ENCODE measurements at places on chromosomes 1 and 21.

DNA sequence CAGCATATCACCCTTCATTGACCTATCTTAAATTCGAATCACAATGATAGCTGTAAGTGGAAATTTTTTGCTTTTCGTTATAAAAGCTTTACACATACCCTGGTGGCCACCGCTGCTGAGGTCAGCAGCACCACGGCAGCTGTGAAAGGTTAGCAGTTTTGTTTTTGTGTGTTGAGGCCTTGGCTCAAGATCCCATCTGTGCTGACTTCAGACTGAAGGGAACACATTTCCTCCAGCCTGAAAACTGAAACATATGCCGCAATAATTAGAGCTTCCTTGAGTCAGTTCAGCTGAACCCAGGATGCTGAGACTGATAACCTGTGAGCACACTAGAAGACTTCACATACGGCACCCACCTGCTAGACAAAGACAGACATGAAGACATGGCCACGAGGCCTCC lies 103.0 kb downstream of the SMYD3 start:
- no peak for DNase-seq

GRCh38 chr1:220768126-220768601 lies 18.5 kb upstream of the MTARC1 start:
- DNase-seq = no peak

DNA sequence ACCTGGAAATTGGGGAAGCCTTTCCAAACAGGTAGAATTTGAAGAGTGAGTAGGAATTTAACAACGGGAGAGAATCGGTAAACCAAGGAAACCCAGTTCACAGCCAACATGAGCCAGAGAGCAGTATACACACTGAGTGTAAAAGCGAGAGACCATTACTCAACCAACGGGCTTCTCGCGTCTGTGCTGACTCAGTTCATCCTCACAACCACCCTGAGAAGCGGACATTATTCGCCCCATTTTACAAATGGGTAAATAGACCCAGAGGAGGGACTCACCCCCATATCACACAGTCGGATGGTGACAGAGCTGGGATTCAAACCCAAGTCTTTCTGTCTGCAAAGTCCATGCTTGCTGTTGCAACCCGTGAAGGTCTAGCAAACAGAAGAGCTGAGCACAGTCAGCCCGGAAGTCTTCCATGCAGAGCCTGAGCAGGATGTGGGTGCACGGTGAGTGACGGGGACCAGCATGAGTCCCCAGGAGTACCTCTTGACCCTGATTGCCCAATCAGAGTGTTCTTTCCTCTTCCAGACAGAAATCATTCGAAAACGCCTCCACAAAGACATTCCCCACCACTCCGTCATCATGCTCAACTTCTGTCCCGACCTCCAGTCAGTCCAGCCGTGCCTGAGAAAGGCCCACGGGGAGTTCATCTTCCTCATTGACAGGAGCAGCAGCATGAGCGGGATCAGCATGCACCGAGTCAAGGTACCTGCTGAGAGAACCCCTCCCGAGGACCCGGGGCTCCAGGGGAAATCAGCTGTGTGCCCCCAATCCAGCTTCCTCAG lies 32.3 kb downstream of the VWA5B1 start:
- no peak for DNase-seq

DNA sequence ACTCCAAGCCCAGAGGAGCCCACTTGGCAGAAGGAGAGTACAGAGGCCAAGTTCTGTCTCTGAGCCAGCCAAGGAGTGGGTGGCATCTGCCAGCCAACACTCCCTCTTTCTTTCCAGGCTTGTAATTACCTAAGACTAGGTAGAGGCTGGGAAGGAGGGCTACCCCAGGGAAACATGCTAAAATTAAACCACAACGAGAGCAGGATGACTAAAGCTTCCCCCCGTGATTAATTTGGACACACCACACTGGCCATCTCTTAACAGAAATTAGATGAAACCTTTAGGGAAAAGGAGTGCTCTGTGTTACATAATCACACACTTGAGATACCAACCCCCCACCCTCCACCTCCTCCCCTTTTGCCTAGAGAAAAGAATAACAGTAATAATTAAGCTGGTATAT lies 102.1 kb upstream of the ZC3H12A start:
- DNase-seq = no peak

GRCh38 chr1:80008934-80009333 lies 1002.4 kb upstream of the ADGRL4 start:
- no peak for DNase-seq

DNA sequence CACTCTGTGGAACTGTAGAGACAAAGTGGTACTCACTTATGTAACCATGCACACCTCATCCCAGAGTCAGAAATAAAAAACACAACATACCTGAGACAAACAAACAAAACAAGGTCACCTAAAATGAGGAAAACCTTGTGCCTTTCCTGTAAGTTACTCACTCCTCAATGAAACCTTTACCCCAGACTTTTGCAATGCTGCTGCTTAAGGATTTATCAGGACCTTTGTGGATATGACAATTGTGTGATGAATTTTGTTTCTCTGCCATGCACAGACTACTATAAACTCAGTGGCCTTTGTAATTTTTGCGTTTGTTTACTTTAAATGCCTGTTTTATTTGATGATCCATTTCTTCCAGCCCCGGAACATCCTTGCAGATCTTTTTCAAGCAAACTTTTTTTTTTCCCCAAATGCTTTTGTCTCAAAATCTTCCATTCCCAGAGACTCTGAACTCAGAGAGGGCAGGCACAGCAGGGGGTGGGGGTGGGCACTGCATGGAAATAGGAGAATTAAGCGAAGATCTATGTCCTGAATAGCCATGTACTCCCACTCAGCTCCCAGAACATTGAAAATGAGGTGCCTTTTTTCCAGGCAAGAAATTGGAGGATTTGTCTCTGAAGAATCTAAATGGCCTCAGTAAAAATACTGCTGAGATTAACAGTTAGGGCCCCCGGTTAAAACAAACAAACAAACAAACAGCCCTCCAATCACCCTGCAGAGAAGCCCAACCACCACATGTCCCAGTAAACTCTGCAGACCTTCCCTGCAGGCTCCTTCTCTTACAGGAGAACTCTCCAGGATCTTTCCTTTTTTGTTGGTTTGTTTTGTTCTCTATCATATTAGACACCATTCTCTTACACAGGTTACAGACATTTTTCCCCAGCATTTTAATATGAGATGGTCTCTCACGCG lies 22.6 kb upstream of the SIM2 start:
- DNase-seq = no peak

GRCh38 chr1:46188295-46189030 lies 9.8 kb downstream of the POMGNT1 start:
- no peak for DNase-seq

- DNase-seq = no peak
Observed at GRCh38 chr1:177278626-177279390, 108.0 kb downstream of the BRINP2 start.

All from stimulated activated CD8-positive, alpha-beta memory T cell treated with anti-CD3 and anti-CD28 coated beads, Interleukin-4, amount 100 ng/mL, for 4 hours (primary cell).